ENCODE measurements at places on chromosomes 11 and 22. TPM values are rescaled to one million over a fixed set of nuclear protein-coding genes. Genes with fewer than 3 reads are reported as not detected.

OR52N1 gene
- total RNA-seq: not detected

GRCh38 chr11:111983187-111983986 lies 41.8 kb upstream of the DLAT start:
- no peaks in the 10 kb centered on the region for H3K27me3 ChIP-seq
- peaks cover 22% of the 10 kb centered on the region for H3K36me3 ChIP-seq
- H3K27ac ChIP-seq: peak overlapping the region; percentile 98
- peaks cover 40% of the 10 kb centered on the region for H3K4me1 ChIP-seq

SLC25A17 gene
- total RNA-seq: 30.6 TPM

DNA sequence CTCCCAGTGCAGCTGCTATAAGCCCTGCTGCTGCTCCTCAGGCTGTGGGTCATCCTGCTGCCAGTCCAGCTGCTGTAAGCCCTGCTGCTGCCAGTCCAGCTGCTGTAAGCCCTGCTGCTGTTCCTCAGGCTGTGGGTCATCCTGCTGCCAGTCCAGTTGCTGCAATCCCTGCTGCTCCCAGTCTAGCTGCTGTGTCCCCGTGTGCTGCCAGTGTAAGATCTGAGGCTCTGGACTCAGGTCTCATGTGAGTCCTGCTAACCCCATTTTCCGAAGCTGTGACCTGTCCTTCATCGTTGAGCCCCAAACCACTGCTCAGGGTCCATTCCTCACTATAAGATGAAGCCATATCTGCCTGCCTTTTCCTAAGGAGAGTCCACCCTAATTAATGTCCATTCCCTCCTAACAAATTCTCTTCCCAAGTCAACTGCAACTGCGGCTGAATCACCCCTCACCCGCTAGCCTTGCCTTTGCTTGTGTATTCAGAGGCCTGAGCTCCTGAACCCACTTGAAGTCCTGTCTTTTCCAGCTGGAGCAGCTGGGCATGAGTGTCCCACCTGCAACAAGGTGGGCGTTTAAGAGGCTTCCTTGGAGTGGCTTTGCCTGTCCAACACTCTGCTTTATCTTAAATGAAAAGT lies 626 bp downstream of the KRTAP5-7 start:
- H3K4me1 ChIP-seq: no peaks in the 10 kb centered on the region
- no peaks in the 10 kb centered on the region for H3K36me3 ChIP-seq
- no peak for DNase-seq
- peaks cover 3% of the 10 kb centered on the region for H3K27me3 ChIP-seq

DNA sequence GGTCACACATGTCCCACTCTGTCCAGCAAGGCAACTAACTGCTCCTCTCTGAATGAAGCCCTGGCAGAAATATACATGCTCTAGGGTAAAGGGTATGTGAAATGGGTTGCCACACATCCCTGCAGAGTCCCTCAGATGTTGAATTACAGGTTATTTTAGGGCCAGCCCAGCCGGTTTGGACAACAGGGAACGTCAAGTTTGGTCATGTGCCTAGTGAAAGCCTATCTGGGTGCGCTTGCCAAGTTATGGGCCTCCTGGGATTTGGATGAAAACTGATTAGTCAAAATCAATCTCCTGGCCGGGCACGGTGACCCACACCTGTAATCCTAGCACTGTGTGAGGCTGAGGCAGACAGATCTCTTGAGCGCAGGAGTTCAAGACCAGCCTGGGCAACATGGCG lies 10.4 kb downstream of the AP1B1 start:
- no peak for DNase-seq
- H3K27ac ChIP-seq: no peak overlapping the region

GRCh38 chr22:26450453-26451185 lies 21.6 kb downstream of the ASPHD2 start:
- no peaks in the 10 kb centered on the region for H3K27me3 ChIP-seq
- no peak overlapping the region for H3K27ac ChIP-seq
- no peaks in the 10 kb centered on the region for H3K4me1 ChIP-seq
- H3K4me3 ChIP-seq: no peak overlapping the region
- no peak for DNase-seq

RNF169 gene
- 23.7 TPM for total RNA-seq

MS4A8 gene
- not detected for total RNA-seq

WBP2NL gene
- total RNA-seq: not detected

DNA sequence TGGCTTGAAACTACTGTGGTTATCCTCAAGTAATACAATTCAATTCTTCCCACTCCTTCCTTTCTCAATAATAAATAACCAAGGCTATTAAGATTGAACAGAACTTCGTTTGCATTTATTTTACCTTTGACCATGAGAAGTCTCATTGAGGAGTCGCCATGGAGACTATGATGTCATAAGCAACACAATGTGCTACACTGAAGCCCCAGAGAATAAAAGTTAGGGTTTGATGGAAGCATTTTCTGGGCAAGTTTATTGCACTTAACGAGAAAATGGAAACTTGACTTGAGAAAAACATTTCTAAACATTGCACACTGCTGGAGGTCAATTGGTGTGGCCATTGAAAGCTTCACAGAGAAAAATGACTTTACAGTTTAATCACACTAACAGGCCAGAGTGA lies 121.5 kb downstream of the FAM76B start:
- peaks cover 5% of the 10 kb centered on the region for H3K4me1 ChIP-seq
- no peaks in the 10 kb centered on the region for H3K27me3 ChIP-seq
- no peak overlapping the region for H3K27ac ChIP-seq
- DNase-seq: no peak

CADM1 gene
- total RNA-seq: 57.9 TPM

GRCh38 chr11:12092714-12093113 lies 17.7 kb upstream of the MICAL2 start:
- no peaks in the 10 kb centered on the region for H3K4me1 ChIP-seq
- peaks cover 3% of the 10 kb centered on the region for H3K27me3 ChIP-seq
- no peaks in the 10 kb centered on the region for H3K36me3 ChIP-seq
- no peak overlapping the region for H3K4me3 ChIP-seq
- no peak for DNase-seq

DNA sequence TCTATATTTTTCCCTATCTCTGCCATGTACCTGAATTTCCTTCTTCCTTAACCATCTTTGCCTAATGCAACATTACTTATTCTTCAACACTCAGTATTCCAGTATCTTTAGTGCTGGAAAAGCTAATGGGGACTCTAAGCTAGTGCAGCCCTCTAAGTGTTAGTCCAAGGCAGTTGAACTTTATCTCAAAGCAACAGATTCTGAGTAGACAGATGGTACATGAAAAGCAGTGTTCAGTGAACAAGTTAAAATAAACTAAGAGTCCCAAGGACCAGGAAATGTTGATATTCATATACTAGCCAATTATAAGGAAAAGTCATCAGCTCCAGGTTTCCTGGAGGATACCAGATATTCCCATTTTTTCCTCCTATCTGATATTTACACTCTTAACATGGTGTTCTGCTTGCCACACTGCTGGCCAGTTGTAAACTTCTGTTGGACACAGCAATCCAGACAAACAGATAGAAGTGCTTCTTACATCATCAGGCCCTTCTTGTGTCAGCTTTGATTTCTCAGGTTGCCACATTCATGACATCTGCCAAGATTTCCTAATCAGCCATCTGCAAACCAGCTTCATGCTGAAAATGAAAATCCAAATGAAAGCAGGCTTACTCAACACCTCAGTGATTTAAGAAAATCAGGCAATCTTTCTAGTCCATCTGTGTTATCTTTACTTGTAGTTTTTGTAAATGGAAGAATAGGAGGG lies 255.9 kb upstream of the POU2AF2 start:
- DNase-seq: no peak
- peaks cover 6% of the 10 kb centered on the region for H3K27me3 ChIP-seq
- peaks cover 5% of the 10 kb centered on the region for H3K4me1 ChIP-seq
- no peak overlapping the region for H3K4me3 ChIP-seq
- no peak overlapping the region for H3K27ac ChIP-seq

PHOX2A gene
- total RNA-seq: not detected

GDPD4 gene
- not detected for total RNA-seq

GRCh38 chr11:62601372-62602140 lies at the start of gene MTA2:
Gene MTA2 (minus strand): TSS chr11:62601865. CDS start chr11:62601450, 415 bp downstream.
- peaks cover 4% of the 10 kb centered on the region for H3K27me3 ChIP-seq
- peaks cover 22% of the 10 kb centered on the region for H3K36me3 ChIP-seq
- H3K4me3 ChIP-seq: peak within 1 kb of the TSS; percentile 81

APOL6 gene
- 1.2 TPM for total RNA-seq

DNA sequence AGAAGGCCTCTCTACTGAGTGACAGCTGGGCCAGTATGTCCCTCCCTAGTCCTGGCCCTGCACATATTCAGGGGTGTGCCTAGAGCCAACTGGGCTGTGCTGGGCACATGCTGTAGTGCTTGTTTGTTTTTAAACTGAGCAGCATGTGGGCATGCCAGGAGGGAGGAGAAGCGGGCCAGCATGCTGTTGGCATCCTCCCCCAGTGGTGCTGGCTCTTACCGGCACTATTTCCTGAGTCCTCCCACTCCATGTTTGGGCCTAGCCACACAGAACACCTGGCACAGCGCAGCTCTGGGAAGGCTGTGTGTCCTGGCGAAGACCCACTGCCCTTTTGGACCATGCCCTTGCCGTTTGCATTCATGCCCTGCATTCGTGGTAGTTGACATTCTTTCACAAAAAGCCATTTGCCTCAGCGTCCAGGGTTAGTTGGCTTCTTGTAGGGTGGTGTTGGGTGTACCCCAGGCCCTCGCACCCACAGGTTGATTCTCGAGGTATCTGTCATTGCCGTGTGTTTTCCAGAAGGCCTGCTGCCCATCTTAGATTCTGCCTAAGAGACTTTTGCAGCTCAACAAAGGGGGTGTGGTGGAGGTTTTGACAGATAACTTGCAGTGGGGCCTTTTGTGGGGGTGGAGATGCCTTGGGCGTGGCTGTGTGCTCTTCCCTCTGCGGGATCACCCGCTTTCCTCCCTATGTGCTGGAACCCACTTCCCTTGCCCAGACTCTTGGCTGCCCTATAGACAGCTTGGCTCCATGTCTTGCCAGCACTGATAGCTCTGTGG lies 13.6 kb downstream of the DGCR8 start:
- no peak for DNase-seq
- H3K36me3 ChIP-seq: peaks cover 76% of the 10 kb centered on the region
- H3K4me3 ChIP-seq: no peak overlapping the region
- no peak overlapping the region for H3K27ac ChIP-seq
- H3K27me3 ChIP-seq: no peaks in the 10 kb centered on the region

DNA sequence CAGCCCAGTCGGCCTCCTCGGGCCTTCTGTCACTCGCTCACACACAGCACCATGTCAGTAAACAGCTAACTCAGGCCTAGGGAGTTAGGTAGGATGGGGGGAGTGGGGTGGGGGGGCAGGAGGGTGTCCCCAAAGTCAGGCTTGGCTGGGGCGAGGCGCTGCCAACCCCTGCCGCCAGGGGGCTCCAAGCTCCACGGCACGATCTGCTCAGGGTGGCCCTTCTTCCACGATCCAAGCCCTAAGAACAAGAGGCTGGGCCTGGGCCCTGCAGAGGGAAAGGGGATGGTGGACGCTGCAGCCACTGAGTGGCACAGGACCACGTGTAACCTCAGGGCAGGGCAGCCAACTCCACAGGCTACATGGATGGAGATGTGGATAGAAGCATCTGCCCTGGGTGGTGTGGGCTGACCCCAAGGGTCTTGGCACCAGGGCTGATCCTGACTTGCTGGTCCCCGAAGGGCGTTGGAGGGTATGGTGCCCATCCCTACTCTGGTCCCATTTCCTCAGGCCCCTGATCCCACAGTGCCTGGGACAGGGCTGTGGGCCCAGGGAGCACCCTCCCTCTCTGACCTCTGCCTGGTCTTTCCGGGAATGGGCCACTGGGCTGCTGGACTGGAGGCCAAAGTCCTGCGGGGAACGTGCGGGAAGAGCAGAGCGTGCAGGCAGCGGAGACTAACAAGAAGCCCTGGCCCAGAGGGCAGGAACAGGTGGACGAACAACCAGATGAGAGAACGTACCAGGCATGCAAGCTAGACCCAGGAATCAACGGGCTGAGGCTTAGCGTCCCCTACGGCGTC lies 29.1 kb upstream of the TXNRD2 start:
- peaks cover 3% of the 10 kb centered on the region for H3K4me1 ChIP-seq
- DNase-seq: peak; percentile 81
- peaks cover 17% of the 10 kb centered on the region for H3K36me3 ChIP-seq
- H3K4me3 ChIP-seq: no peak overlapping the region
- no peaks in the 10 kb centered on the region for H3K27me3 ChIP-seq

GRCh38 chr11:79067352-79067679 lies 373.5 kb downstream of the TENM4 start:
- no peaks in the 10 kb centered on the region for H3K27me3 ChIP-seq
- H3K36me3 ChIP-seq: peaks cover 5% of the 10 kb centered on the region
- H3K27ac ChIP-seq: peak overlapping the region; percentile 60

DNA sequence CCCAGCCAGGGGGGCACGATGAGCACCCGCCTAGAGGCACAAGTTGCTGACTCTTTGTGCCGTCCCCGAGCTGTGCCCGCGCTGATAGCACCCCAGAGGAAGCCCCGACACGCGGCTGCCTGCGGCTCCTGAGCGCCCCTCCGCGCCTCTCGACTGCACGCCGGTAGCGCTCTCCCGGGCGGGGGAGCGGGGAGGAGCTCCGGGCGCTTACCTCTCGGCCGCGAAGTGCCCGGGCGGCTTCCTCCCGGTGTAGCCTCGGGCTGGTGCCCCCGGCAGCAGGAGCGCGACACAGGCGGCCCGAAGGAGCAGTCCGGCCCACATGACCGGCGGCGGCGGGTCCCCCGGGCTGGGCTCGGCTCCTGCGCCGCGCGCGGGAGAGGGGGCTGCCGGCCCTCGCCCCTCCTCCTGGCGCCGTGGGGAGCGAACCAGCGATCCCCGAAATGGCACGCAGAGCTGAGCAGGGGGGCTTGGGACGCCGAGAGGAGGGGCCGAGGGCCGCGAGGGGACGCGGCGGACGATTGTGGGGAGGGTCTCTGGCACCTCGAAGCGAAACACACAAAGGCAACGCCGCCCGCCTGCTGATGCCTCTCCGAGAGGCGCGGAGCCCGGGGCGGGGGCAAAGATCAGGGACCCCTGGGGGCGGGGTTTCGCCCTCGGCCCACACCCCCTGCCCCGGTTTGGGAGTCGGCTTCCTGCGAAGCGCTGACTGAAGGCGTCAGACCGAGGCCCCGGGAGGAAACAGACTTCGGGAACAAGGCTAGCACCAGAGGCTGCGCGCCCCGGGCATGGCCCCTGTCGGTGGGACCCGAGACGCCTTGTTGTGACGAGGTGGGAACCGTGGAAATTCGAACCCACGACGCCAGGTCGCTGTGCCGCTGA lies at the start of gene VWCE:
Gene VWCE (minus strand): TSS at position 600 of the 879 bp plus-strand sequence. CDS start 279 bp downstream, at position 321.
- no peak within 1 kb of the TSS for H3K27ac ChIP-seq
- peaks cover 20% of the 10 kb centered on the region for H3K27me3 ChIP-seq
- peak; percentile 73 for DNase-seq
- peak within 1 kb of the TSS; percentile 74 for H3K4me3 ChIP-seq

Data from mesothelial cell of epicardium (in vitro differentiated cells).